ENCODE measurements at places on chromosomes 2 and 18. TPM values are rescaled to one million over a fixed set of nuclear protein-coding genes. Genes with fewer than 3 reads are reported as not detected.
A peak's percentile ranks its signal among the peaks of the same experiment; 100 is the strongest.

The IL36A gene
- 0.34 TPM for total RNA-seq

The FAM237A gene
- total RNA-seq: not detected

The ZRANB3 gene
- 5.1 TPM for total RNA-seq

The CRYBA2 gene
- not detected for total RNA-seq

The TUBB8B gene
- not detected for total RNA-seq

The MEP1B gene
- not detected for total RNA-seq

The LPIN1 gene
- 42.9 TPM for total RNA-seq

The CHRND gene
- total RNA-seq: not detected

The SLC14A1 gene
- total RNA-seq: 6.0 TPM

The SCN2A gene
- total RNA-seq: not detected

The CYP1B1 gene
- 8.6 TPM for total RNA-seq

DNA sequence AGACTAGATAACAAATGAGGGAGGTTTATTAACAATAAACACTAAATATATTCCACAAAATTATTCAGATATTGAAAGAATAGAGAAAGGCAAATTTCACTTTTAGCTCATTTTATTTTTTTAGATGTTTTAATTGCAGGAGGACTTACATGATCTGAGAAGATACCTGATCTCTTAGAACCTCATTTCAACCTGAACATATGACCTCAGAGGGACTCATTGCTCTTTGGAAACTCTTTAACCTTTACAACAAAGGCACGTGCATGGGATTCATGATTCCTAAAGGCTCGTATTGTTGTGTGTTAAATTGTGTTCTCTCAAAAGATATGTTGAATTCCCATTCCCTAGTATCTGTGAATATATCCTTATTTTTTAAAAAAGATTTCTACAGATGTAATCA, 35.7 kb upstream of the ITGA4 start:
- H3K27me3 ChIP-seq: no peaks in the 10 kb centered on the region
- H3K36me3 ChIP-seq: peaks cover 3% of the 10 kb centered on the region
- no peak overlapping the region for H3K4me3 ChIP-seq
- peak overlapping the region; percentile 75 for H3K27ac ChIP-seq

- H3K4me1 ChIP-seq: peaks cover 27% of the 10 kb centered on the region
- peaks cover 11% of the 10 kb centered on the region for H3K36me3 ChIP-seq
- peak; percentile 57 for DNase-seq
Measured at GRCh38 chr2:181677912-181678586, 2.3 kb downstream of the NEUROD1 start.

DNA sequence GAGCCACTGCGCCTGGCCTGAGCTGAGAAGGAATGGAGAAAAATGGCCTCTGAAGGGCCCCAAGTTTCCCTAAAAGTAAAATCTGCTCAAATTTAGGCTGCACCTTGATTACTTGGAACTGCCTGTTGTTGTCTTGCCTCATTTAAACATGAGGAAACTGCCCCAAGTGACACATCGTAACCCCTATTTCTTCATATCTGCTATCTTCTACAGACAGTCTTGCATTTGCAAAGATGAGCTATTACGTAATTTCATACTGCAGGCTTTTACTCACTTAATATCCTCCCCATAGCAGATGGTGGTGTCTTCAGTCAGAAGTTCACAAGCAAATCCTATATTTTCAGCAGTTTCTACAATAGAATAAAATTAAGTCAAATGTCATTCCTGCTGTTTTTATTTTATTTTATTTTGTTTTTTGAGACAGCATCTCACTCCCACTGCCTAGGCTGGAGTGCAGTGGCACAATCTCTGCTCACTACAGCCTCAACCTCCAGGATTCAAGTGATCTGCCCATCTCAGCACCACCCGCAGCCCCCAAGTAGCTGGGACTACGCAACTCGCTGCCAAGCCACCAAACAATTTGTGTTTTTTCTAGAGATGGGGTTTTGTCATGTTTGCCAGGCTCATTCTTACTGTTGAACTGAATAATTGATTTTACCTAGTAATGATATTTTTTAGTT, 45.3 kb upstream of the NARS1 start:
- no peaks in the 10 kb centered on the region for H3K27me3 ChIP-seq
- peaks cover 8% of the 10 kb centered on the region for H3K4me1 ChIP-seq
- H3K27ac ChIP-seq: no peak overlapping the region
- H3K36me3 ChIP-seq: no peaks in the 10 kb centered on the region

- H3K27ac ChIP-seq: no peak overlapping the region
- no peak for DNase-seq
Measured at GRCh38 chr2:222797261-222797660, 63.6 kb upstream of the ACSL3 start.

DNA sequence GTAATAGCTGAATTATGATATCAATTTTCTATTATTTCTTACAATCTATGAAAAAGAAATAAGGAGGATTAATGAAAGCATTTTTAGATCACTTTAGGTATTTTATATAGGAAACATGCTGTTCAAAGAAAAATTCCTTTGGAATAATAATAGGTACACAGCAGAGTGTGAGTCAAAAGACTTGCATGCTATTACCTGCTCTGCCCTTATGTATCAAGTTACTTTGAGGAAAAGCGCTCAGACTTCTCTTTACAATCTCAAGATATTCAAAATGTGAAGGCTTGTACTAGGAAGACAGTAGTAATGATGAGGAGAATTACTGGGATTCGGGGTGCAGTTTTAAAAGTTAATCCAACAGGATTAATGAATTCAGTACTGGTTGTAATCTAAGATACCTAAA, 29.1 kb upstream of the RNU4ATAC start:
- H3K27me3 ChIP-seq: no peaks in the 10 kb centered on the region
- DNase-seq: no peak
- peaks cover 74% of the 10 kb centered on the region for H3K36me3 ChIP-seq
- peaks cover 11% of the 10 kb centered on the region for H3K4me1 ChIP-seq

GRCh38 chr2:879540-879939, 71.1 kb upstream of the SNTG2 start:
- DNase-seq: no peak
- H3K4me1 ChIP-seq: no peaks in the 10 kb centered on the region
- no peak overlapping the region for H3K27ac ChIP-seq
- H3K36me3 ChIP-seq: no peaks in the 10 kb centered on the region
- H3K27me3 ChIP-seq: peaks cover 2% of the 10 kb centered on the region

DNA sequence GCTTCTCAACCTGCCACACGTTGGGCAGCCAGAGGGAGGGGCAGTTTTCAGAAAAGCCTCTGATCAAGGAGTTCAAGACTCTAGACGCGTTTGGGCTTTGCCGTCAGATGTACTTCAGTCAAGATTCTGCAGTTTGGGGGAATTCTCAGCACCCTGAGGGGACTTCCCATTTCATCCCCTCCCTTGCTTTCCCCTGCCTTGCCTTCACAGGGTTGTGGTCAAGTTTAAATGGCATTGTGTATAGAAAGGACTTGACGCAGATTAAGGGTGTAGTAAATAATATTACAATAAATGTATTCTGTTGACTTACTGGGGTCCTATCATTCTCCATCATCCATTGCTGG, 198.3 kb upstream of the NABP1 start:
- DNase-seq: no peak
- H3K36me3 ChIP-seq: no peaks in the 10 kb centered on the region
- no peak overlapping the region for H3K4me3 ChIP-seq
- no peak overlapping the region for H3K27ac ChIP-seq
- H3K27me3 ChIP-seq: peaks cover 2% of the 10 kb centered on the region

GRCh38 chr2:103324671-103325070, 562.8 kb downstream of the TMEM182 start:
- no peak for DNase-seq
- no peaks in the 10 kb centered on the region for H3K36me3 ChIP-seq
- no peak overlapping the region for H3K27ac ChIP-seq
- no peaks in the 10 kb centered on the region for H3K4me1 ChIP-seq
- H3K27me3 ChIP-seq: no peaks in the 10 kb centered on the region

GRCh38 chr18:48605408-48605845, 66.6 kb downstream of the CTIF start:
- DNase-seq: no peak
- no peak overlapping the region for H3K4me3 ChIP-seq
- no peaks in the 10 kb centered on the region for H3K4me1 ChIP-seq
- H3K27ac ChIP-seq: no peak overlapping the region

- no peaks in the 10 kb centered on the region for H3K4me1 ChIP-seq
- H3K27me3 ChIP-seq: no peaks in the 10 kb centered on the region
Measured at GRCh38 chr18:30358555-30358954, 684.0 kb downstream of the DSC3 start.

- no peaks in the 10 kb centered on the region for H3K36me3 ChIP-seq
- DNase-seq: no peak
- no peak overlapping the region for H3K27ac ChIP-seq
- no peak overlapping the region for H3K4me3 ChIP-seq
- no peaks in the 10 kb centered on the region for H3K4me1 ChIP-seq
Measured at GRCh38 chr18:40921845-40922629, 1033.0 kb upstream of the PIK3C3 start.

DNA sequence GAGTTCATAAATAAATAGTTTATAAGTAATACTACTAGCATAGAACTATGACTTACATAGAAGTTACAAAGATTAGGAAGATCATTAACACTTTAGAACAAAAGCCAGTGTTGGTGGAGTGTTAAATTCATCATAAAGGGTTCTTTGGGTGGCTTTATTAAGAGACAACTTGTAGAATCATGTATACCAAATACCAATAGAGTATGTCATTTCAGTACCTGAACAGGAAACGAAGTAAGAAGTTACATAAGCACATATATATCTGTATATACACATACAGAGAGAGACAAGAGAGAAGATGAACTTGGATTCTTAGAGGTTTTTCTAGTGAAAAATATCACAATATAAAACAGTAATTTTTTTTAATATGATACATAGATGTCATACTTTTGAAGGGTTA, 82.5 kb upstream of the OTX1 start:
- DNase-seq: no peak
- H3K4me1 ChIP-seq: peaks cover 3% of the 10 kb centered on the region
- no peaks in the 10 kb centered on the region for H3K36me3 ChIP-seq
- no peaks in the 10 kb centered on the region for H3K27me3 ChIP-seq

- no peak for DNase-seq
- peaks cover 2% of the 10 kb centered on the region for H3K4me1 ChIP-seq
- H3K27me3 ChIP-seq: peaks cover 80% of the 10 kb centered on the region
- no peak overlapping the region for H3K27ac ChIP-seq
- peaks cover 3% of the 10 kb centered on the region for H3K36me3 ChIP-seq
Measured at GRCh38 chr2:118849226-118850167, 2.0 kb upstream of the EN1 start.

DNA sequence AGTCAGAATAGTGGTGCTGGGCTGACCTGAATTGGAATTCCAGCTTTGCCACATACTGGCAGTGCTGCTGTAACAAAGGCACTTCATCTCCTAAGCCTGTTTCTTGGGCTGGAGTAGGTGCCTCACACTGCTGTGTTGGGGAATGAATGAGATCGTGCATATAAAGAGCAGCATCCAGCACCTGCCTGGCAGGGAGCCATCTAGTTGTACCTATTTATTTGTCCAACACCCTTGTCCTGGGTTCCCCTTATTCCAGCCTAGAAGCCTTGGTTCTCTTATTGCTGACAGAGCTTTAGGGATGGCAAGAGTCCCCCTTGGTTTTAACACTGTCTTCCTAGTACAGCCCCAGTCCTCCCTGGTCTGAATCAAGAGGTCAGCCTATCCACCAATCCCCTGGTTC, 275.3 kb upstream of the RAB12 start:
- no peak overlapping the region for H3K4me3 ChIP-seq
- no peak for DNase-seq

- no peaks in the 10 kb centered on the region for H3K4me1 ChIP-seq
- no peak overlapping the region for H3K27ac ChIP-seq
- H3K36me3 ChIP-seq: no peaks in the 10 kb centered on the region
- no peaks in the 10 kb centered on the region for H3K27me3 ChIP-seq
- H3K4me3 ChIP-seq: no peak overlapping the region
- DNase-seq: no peak
Measured at GRCh38 chr18:73824671-73825070, 323.0 kb downstream of the FBXO15 start.

DNA sequence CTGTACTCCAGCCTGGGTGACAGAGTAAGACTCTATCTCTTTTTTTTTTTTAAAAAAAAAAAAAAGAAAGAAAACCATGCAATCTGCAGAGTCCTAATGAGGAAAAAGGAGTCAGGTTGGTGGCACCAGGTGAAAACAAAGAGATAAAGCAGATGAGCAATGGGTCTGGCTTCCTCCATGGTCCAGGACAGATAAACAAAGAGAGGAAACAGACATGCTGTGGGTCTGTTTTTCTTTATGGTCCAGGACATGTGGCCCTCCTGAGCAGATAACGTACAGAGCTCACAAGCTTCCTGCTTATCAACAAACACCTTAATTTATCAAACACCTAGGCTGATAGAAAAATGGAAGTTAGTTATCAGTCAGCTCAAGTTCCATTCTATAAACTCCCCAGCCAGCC, 24.4 kb upstream of the TUBB6 start:
- H3K4me3 ChIP-seq: no peak overlapping the region
- H3K4me1 ChIP-seq: no peaks in the 10 kb centered on the region
- peaks cover 33% of the 10 kb centered on the region for H3K27me3 ChIP-seq
- H3K27ac ChIP-seq: no peak overlapping the region
- no peak for DNase-seq

- H3K36me3 ChIP-seq: peaks cover 10% of the 10 kb centered on the region
- H3K27me3 ChIP-seq: peaks cover 19% of the 10 kb centered on the region
- H3K4me3 ChIP-seq: no peak overlapping the region
Measured at GRCh38 chr2:148794558-148794957, 80.5 kb upstream of the KIF5C start.

DNA sequence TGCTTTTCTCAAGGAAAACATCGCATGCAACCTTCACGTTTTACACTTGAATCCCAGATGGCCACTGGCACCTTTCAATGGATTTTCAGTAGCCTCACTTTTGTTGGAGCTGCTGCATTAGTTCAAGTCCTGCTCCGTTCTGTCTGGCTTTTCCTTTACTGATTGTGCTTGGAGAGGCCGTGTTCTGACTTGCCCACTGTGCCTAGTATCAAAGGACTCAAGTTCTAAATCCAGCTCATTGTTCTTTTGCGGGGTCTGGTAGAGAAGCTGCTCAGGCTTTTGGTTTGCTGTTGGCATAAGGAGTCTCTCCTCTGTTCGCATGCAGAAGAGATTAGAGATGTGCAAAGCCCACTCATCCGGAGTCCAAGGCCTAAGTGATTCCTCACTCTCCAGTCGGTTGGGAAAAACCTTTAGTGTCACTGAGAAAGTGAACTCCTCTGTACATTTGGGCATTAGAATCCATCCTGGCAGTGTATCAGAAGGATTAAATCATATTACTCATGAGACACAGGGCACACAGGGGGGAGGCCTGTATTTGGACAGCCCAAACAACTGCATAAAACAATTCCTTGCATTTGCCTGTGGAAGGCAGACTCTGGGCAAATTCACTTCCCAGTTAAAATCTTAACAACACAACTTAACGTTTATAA, 69.7 kb downstream of the NCK2 start:
- H3K4me3 ChIP-seq: no peak overlapping the region
- peaks cover 51% of the 10 kb centered on the region for H3K36me3 ChIP-seq
- H3K4me1 ChIP-seq: peaks cover 35% of the 10 kb centered on the region

- no peak for DNase-seq
- no peak overlapping the region for H3K27ac ChIP-seq
- H3K4me1 ChIP-seq: peaks cover 37% of the 10 kb centered on the region
Measured at GRCh38 chr2:457262-457661, 169.4 kb upstream of the ALKAL2 start.

- peaks cover 3% of the 10 kb centered on the region for H3K36me3 ChIP-seq
- H3K4me1 ChIP-seq: peaks cover 51% of the 10 kb centered on the region
- H3K27me3 ChIP-seq: no peaks in the 10 kb centered on the region
- H3K27ac ChIP-seq: peak overlapping the region; percentile 84
- peak overlapping the region; percentile 2 for H3K4me3 ChIP-seq
- no peak for DNase-seq
Measured at GRCh38 chr2:205637779-205638503, 44.4 kb upstream of the NRP2 start.

- H3K4me3 ChIP-seq: no peak overlapping the region
- H3K27me3 ChIP-seq: no peaks in the 10 kb centered on the region
- no peak for DNase-seq
- no peaks in the 10 kb centered on the region for H3K4me1 ChIP-seq
- no peak overlapping the region for H3K27ac ChIP-seq
- no peaks in the 10 kb centered on the region for H3K36me3 ChIP-seq
Measured at GRCh38 chr2:27823135-27823534, 51.6 kb downstream of the MRPL33 start.

Measured in activated T-helper 2 cell treated with anti-CD3 and anti-CD28 coated beads, Interferon-gamma antibody, Interleukin-2, Interleukin-4, amounts not matched to agents 10 μg/mL and 5 μg/mL and 100 μg/mL, durations not matched to agents 14 hours and 24 hours and 36 hours (primary cell).